ENCODE measurements at places on chromosomes 1 and 21. TPM values are rescaled to one million over a fixed set of nuclear protein-coding genes. Genes with fewer than 3 reads are reported as not detected.

- no peak overlapping the region for H3K4me3 ChIP-seq
- H3K36me3 ChIP-seq = no peaks in the 10 kb centered on the region
- no peak for DNase-seq
- H3K4me1 ChIP-seq = peaks cover 2% of the 10 kb centered on the region
- no peak overlapping the region for H3K27ac ChIP-seq
These were observed 7.1 kb upstream of the GPX7 start for GRCh38 chr1:52595061-52595460.

- no peak overlapping the region for H3K4me3 ChIP-seq
- H3K4me1 ChIP-seq = no peaks in the 10 kb centered on the region
- no peaks in the 10 kb centered on the region for H3K27me3 ChIP-seq
- H3K27ac ChIP-seq = no peak overlapping the region
- H3K36me3 ChIP-seq = no peaks in the 10 kb centered on the region
These were observed 396.6 kb downstream of the BRINP2 start for GRCh38 chr1:177567393-177567792.

- H3K4me3 ChIP-seq = peak overlapping the region; percentile 87
- H3K27me3 ChIP-seq = no peaks in the 10 kb centered on the region
- H3K36me3 ChIP-seq = peaks cover 6% of the 10 kb centered on the region
- H3K27ac ChIP-seq = peak overlapping the region; percentile 90
These were observed 10.3 kb downstream of the LAPTM5 start for GRCh38 chr1:30747033-30748008.

DNA sequence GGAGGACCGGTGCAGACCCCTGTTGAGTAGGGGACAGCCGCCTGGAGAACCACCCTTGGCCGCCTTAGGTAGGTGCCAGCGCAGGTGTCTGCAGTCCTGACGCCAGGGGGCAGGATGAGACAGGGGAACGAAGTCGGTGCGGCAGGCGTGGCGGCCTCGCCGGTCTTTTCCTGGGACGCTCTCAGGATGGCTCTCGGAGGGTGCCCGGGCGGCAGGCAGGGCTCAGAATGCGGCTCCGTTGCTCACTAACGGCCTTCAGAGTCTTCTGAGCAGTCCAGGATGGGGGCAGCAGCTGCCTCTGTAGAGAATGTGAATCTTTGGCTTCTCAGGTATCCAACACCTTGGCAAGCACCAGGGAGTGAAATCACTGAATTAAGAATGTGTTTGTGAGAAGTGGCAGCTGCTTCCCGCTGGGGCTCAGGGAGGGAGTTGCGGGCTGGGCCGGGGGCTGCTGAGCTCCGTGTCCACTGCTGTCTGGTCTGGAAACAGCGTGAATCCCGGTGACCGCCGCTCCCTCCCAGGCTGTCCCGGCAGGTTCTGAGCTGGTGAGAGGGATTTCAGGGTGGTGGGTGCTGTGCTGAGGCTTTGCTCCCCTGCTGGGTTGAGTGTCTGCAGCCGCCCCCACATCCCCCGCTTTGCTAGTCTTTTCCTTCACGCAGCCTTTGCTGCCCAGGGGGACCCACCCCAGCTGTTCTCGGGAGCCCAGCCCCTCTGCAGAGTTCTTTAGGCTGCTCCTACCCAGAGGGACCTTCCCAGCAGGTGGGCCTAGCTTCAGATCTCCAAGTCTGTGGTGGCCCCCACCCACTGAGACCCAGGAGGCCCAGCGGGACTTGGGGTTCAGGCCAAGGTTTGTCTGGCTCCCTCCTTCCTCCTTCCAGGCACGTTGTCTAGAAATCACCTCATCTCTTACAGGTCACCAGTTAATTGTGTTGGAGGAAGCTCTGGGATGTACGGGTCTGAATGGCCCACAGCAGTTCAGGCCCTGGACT lies 11.1 kb upstream of the C1orf174 start:
- H3K27me3 ChIP-seq = peaks cover 1% of the 10 kb centered on the region
- no peaks in the 10 kb centered on the region for H3K36me3 ChIP-seq
- H3K4me3 ChIP-seq = peak overlapping the region; percentile 57
- no peaks in the 10 kb centered on the region for H3K4me1 ChIP-seq

- peaks cover 82% of the 10 kb centered on the region for H3K4me1 ChIP-seq
- no peaks in the 10 kb centered on the region for H3K36me3 ChIP-seq
- H3K27ac ChIP-seq = no peak overlapping the region
- no peaks in the 10 kb centered on the region for H3K27me3 ChIP-seq
- H3K4me3 ChIP-seq = no peak overlapping the region
These were observed 195.0 kb upstream of the EDN2 start for GRCh38 chr1:41679531-41679930.

DNA sequence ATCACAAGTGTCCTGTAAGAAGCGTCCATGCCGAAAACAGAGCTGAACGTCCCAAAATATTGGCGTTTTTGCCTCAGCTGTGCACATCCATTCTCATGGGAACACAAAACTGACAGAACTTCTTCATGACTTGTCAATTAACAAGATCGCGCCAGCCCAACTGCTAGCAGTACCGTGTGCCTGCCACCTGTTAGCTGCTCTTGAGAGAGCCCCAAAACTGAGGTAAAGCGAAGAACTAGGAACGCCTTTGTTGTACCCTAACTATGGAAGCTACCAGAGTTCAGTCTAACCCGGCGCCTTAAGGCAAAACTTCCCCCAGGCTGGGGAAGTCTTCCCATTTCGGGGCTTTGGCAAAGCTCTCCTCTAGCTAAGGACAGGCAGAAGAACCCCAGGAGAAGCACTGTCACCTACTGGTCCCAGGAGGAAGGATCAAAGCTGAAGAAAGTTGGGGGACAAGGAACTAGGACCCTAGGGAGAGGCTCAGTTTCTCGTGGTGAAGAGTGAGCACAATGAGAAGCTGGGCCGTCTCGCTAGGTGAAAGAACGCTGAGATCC lies 719 bp downstream of the EYA3 start:
- H3K4me1 ChIP-seq = peaks cover 18% of the 10 kb centered on the region
- no peaks in the 10 kb centered on the region for H3K27me3 ChIP-seq
- H3K4me3 ChIP-seq = peak overlapping the region; percentile 97
- H3K27ac ChIP-seq = peak overlapping the region; percentile 96
- H3K36me3 ChIP-seq = no peaks in the 10 kb centered on the region

GRCh38 chr21:37455504-37455911 lies 88.9 kb downstream of the DYRK1A start:
- peaks cover 82% of the 10 kb centered on the region for H3K4me1 ChIP-seq
- no peak overlapping the region for H3K4me3 ChIP-seq
- H3K27me3 ChIP-seq = no peaks in the 10 kb centered on the region
- peak overlapping the region; percentile 56 for H3K27ac ChIP-seq
- no peak for DNase-seq

- H3K36me3 ChIP-seq = peaks cover 12% of the 10 kb centered on the region
- H3K4me1 ChIP-seq = peaks cover 86% of the 10 kb centered on the region
- H3K27me3 ChIP-seq = no peaks in the 10 kb centered on the region
- DNase-seq = peak; percentile 89
These were observed 4.0 kb downstream of the SHISAL2A start for GRCh38 chr1:52636721-52637695.

- H3K27me3 ChIP-seq = no peaks in the 10 kb centered on the region
- H3K36me3 ChIP-seq = peaks cover 23% of the 10 kb centered on the region
These were observed 31.8 kb upstream of the ANGPTL7 start for GRCh38 chr1:11157394-11157793.

- H3K4me1 ChIP-seq = peaks cover 6% of the 10 kb centered on the region
- no peaks in the 10 kb centered on the region for H3K36me3 ChIP-seq
- peak overlapping the region; percentile 88 for H3K4me3 ChIP-seq
- H3K27ac ChIP-seq = no peak overlapping the region
- peaks cover 25% of the 10 kb centered on the region for H3K27me3 ChIP-seq
These were observed 720 bp downstream of the SUSD4 start for GRCh38 chr1:223363057-223363855.

DNA sequence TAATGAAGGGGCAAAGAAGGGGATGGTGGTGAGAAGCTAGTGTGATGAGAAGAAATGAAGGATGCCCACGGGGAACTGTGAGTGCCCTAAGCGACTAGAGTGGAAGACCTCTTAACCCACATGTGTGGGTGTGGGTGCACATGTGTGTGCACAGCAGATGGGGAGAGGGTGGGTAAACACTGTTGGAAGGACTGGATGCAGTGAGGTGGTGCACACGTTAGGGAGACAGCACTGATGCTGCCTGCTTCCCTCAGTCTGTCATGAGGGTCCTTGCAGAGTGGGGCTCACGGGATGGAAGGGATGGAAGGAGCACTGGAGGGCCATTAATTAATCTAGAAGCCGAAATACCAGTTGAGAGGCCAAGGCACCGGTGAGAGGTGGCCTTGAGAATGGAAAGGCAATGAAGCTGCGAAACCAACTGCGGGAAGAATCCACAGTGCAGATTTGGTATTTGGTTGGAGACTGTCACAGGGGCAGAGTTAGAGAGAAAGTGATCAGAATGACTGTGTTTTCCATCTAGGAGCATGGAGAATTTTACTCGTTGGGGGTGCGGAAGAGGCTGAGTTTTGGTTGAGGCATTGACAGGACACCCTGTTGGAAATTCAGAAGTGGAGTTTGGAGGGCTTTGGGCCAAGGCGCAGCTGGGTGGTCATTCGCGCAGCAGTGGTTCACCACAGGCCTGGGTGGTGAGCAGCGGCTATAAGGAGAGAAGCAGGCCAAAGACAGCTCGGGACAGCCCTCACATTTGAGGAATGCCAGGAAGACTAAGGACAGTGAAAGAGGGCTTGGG lies 15.8 kb downstream of the RCSD1 start:
- peak overlapping the region; percentile 78 for H3K4me3 ChIP-seq
- peaks cover 90% of the 10 kb centered on the region for H3K4me1 ChIP-seq
- no peaks in the 10 kb centered on the region for H3K27me3 ChIP-seq

GRCh38 chr1:83910461-83910860 lies 88.5 kb downstream of the TTLL7 start:
- no peak overlapping the region for H3K4me3 ChIP-seq
- no peaks in the 10 kb centered on the region for H3K36me3 ChIP-seq

- no peak for DNase-seq
- H3K27me3 ChIP-seq = no peaks in the 10 kb centered on the region
- peak overlapping the region; percentile 76 for H3K4me3 ChIP-seq
- peaks cover 16% of the 10 kb centered on the region for H3K4me1 ChIP-seq
- peak overlapping the region; percentile 4 for H3K27ac ChIP-seq
These were observed 1103.3 kb upstream of the B3GALT2 start for GRCh38 chr1:194289569-194290266.

DNA sequence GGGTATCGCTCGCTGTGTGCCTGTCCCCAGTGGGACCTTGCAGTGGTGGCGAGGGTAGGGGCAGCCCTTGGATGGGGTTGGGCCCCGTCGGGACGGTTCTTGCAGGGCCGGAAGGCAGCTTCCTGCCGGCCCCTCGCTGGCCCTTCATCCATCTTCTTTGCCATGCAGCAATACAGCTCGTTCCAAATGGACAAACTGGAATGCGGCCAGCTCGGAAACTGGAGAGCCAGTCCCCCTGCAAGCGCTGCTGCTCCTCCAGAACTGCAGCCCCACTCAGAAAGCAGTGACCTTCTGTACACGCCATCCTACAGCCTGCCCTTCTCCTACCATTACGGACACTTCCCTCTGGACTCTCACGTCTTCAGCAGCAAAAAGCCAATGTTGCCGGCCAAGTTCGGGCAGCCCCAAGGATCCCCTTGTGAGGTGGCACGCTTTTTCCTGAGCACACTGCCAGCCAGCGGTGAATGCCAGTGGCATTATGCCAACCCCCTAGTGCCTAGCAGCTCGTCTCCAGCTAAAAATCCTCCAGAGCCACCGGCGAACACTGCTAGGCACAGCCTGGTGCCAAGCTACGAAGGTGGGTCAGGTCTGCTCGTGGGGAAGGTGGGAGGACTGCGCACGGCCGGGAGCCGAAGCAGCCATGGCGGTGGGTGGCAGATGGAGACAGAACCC lies 45.8 kb downstream of the SIM2 start:
- H3K27me3 ChIP-seq = peaks cover 41% of the 10 kb centered on the region
- peaks cover 14% of the 10 kb centered on the region for H3K36me3 ChIP-seq
- peaks cover 16% of the 10 kb centered on the region for H3K4me1 ChIP-seq
- no peak overlapping the region for H3K4me3 ChIP-seq

GRCh38 chr1:226351709-226352108 lies 42.7 kb upstream of the LIN9 start:
- no peak overlapping the region for H3K27ac ChIP-seq
- no peak overlapping the region for H3K4me3 ChIP-seq
- no peak for DNase-seq
- H3K36me3 ChIP-seq = peaks cover 5% of the 10 kb centered on the region
- H3K4me1 ChIP-seq = no peaks in the 10 kb centered on the region

DNA sequence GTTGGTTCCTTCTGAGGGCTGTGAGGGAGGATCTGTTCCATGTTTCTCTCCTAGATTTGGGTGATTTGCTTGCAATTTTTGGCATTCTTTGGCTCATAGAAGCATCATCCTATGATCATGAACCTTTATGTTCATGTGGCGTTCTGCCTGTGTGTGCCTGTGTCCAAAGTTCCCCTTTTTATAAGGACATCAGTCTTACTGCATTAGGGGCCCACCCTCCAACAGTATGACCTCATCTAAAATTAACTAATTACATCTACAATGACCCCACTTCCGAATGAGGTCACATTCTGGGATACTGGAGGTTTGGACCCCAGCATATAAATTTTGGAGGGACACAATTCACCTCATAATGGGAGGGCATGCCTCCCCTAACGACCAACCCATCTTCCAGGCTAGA lies 12.8 kb upstream of the CAMK1G start:
- H3K4me3 ChIP-seq = no peak overlapping the region
- H3K27ac ChIP-seq = no peak overlapping the region
- peaks cover 7% of the 10 kb centered on the region for H3K4me1 ChIP-seq
- H3K36me3 ChIP-seq = no peaks in the 10 kb centered on the region
- H3K27me3 ChIP-seq = peaks cover 15% of the 10 kb centered on the region

- peaks cover 84% of the 10 kb centered on the region for H3K36me3 ChIP-seq
- no peak for DNase-seq
- H3K4me3 ChIP-seq = no peak overlapping the region
- no peaks in the 10 kb centered on the region for H3K4me1 ChIP-seq
- no peaks in the 10 kb centered on the region for H3K27me3 ChIP-seq
These were observed 16.5 kb downstream of the TTF2 start for GRCh38 chr1:117076648-117077047.

- H3K4me3 ChIP-seq = no peak overlapping the region
- no peak overlapping the region for H3K27ac ChIP-seq
- peaks cover 24% of the 10 kb centered on the region for H3K4me1 ChIP-seq
- DNase-seq = no peak
- H3K27me3 ChIP-seq = peaks cover 2% of the 10 kb centered on the region
These were observed 76.2 kb downstream of the NFIA start for GRCh38 chr1:61158591-61158990.

DNA sequence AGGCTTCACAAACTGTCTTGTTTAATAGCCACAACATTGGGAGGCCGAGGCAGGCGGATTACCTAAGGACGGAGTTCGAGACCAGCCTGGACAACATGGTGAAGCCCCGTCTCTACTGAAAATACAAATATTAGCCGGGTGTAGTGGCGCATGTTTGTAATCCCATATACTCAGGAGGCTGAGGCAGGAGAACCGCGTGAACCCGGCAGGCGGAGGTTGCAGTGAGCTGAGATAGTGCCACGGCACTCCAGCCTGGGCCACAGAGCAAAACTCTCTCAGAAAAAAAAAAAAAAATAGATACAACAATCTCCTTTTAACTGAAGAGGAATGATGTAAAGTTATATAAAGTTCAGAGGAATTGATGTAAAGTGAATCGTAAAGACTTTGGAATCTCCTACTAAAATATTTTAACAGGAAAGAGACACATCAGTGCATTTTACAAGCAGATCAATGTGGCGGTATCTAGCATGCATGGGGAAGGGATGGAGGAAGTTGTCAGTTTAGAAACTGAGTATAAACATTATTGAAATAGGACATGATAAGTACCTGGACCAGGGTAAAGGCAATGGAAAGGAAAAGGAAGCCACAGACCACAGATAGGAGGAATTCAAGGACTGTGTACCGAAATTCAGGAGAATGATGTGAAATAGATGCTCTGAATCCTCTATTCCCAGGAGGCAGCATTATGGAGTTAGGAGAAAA lies 41.5 kb downstream of the PTPRC start:
- DNase-seq = no peak
- H3K27ac ChIP-seq = peak overlapping the region; percentile 99
- peaks cover 94% of the 10 kb centered on the region for H3K4me1 ChIP-seq
- H3K36me3 ChIP-seq = no peaks in the 10 kb centered on the region

Gene CHIA
- total RNA-seq = not detected

Gene CD247
- 300 TPM for total RNA-seq

Gene TNFRSF9
- 0.05 TPM for total RNA-seq

Gene TENT5C
- 4.9 TPM for total RNA-seq

Gene RNU1-1
- 3,449 TPM for total RNA-seq

Gene CA6
- 11.5 TPM for total RNA-seq

Gene EPHX1
- total RNA-seq = 5.4 TPM

Gene F13B
- total RNA-seq = not detected
